ENCODE measurements at places on chromosomes 7 and 10.

DNA sequence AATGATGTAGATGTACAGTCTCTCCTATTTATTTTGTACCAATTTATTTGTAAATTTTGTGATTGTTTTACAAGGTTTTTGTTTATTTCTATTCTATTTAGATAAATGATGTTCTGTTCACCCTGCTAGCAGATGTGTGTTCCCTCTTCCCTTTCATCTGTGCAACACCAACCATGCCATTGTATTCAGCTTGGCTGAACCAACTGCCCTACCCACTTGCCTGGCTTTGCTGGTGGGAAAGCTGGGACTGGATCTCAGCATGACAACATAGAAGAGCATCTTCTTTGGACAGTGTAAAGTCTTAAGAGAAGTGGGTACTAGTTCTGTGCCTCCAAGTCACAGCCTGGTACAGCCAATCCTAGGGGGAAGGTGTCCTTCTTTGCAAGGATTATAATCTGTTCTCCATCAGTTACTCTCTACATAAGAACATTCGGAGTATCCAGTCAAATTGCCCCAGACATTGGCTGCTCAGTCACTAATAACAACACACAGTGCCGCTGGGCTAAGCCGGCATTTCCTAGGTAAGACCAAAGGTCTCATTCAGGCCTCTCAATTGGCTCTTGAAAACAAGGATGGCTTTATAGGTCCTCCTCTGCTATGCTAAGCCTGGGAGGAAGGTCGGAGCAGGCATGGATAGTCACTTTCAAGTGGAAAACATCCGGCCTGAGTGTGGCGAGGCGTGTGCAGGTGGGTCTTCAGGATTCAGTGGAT is 109.7 kb downstream of the NT5C2 start:
- no peak for DNase-seq

GRCh38 chr7:80277434-80278427 is 143.1 kb downstream of the GNAI1 start:
- no peak for DNase-seq

DNA sequence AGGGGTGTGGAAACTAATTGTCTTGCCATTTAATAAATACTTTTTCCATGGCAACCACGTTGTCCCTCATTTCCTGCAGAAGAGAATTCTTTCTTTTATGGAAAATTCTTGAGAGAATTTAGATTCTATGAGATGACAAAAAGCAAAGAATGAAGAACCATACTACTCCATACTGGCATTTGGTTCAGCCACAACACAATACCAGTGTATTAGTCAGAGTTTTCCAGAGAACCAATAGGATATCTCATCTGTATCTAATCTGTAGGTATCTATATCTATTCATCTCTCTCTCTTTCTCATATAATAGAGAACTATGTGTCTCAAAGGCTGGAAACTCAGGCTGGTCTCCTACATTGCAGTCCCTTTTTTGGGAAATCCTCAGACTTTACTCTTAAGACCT is 44.6 kb upstream of the NAMPT start:
- DNase-seq = no peak

- no peak for DNase-seq
Observed at GRCh38 chr7:44226396-44226753, 25.6 kb downstream of the YKT6 start.
